AG04449 (cell line): ENCODE measurements at places on chromosomes 6 and 20.

GRCh38 chr6:64683682-64684081, 1023.3 kb downstream of the EYS start:
- no peak for DNase-seq

GRCh38 chr6:150531957-150532356, 67.7 kb upstream of the PLEKHG1 start:
- no peak for DNase-seq

DNA sequence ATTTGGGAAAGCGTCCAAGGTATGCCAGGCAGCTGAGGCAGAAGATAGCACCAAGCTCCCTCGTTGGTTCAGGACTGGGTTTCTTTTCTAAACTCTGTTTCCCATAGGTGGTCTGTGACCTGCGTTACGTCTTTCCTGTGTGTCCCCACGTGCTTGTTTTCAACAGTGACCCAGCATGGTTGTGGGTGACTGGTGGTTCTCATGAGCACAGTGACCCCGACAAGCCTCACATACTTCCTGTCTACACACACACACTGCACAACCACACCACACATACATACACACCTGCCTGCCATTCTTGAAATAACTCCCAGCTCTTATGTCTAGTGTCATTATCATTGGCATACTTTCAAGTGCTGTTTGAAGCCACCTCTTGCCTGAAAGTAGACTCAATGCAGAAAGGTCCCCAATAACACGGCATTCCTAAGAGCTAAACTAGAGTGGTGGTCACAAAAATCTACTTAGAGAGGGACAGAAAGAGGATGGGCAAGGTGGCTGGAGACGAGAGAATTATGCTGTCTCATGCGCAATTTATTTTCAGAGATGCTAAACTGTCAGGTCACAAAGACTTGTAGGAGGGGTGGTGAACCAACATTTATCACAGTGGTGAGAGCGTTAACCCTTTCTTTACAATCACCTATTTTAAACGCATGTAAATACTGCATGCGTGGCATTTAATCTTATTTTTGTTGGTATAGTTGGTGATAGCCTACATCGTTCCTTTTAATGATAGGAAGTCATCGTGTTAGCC, 66.7 kb downstream of the GCNT2 start:
- no peak for DNase-seq

GRCh38 chr20:22348010-22348409, 236.4 kb downstream of the FOXA2 start:
- no peak for DNase-seq

- DNase-seq: no peak
Observed at GRCh38 chr6:8079126-8079525, 14.9 kb upstream of the BLOC1S5 start.
